ENCODE measurements at places on chromosomes 12 and 14.

- no peak for DNase-seq
These were observed 43.2 kb upstream of the EML1 start for GRCh38 chr14:99749763-99750715.

- no peak for DNase-seq
These were observed 157.0 kb upstream of the RMST start for GRCh38 chr12:97305651-97306050.

GRCh38 chr12:25155022-25155576, 39.9 kb downstream of the DNAI7 start:
- DNase-seq, result no peak

DNA sequence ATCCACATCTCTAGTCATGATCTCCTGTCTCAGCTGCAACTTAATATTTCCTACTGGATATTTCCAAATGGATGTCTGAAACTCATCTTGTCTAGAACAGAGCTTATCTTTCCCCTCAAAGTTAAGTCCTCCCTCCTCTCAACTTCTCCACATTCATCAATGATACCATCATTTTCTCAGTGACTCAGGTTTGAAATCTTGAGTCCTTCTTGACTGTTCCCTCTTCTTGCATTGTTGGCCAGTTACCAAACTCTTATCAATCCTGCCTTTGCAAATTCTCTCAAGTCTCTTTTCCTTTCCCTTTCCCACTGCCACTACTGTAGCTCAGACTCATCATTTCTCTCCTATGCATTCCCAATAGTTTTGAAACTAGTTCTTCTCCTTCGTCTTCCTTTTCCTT, 14.3 kb upstream of the CHURC1 start:
- DNase-seq, result no peak

DNA sequence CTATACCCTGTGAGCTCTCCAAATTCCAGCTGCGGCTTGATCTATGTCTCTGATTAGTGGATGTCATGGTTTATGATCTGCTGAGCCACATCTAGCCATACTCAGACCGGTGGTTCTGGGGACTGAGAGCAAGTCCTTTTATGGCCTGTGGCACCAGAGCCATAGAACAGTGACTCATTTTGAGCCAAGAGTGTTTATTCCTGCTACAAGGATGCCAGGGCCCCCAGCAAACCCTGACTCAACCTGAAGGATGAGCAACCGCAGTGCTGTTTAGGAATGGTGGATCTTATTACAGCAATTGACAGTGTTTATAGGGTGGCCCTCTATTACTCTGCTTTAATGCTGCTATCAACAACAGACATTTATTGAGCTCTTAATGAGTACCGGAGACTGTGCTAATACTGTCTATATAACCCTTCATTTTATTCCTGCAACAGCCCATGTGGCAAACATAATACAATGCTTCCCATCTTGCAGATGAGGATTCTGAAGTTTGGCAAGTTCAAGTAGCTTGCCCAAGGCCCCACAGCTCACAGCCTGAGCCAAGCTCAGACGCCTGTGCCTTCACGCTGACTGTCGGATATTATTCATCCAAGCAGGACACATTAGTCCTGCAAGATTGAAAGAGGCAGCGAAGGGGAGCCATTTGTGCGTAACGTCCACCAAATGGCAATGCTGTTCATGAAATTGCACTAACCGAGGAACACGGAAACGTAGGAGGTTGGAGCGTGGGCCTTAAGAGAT, 273.6 kb upstream of the PWP1 start:
- no peak for DNase-seq

DNA sequence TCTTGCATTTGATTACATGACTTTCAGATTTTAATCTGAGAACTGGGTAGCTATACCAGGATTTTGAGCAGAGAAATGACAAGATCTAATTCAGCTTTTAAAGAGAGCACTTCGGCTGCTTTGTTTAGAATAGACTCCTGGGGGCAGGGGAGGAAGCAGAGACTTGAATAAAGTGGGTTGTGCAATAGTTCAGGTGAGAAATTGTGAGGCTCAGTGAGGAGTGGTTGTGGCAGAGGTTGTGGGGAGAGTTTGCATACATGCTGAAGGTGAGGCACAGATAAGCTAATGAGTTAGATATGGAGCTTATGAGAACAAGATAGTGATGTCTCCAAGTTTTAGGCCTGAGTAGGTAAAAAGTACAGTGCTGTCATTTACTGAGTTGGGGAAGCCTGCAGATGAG, 281.4 kb downstream of the FLRT2 start:
- DNase-seq, result no peak

DNA sequence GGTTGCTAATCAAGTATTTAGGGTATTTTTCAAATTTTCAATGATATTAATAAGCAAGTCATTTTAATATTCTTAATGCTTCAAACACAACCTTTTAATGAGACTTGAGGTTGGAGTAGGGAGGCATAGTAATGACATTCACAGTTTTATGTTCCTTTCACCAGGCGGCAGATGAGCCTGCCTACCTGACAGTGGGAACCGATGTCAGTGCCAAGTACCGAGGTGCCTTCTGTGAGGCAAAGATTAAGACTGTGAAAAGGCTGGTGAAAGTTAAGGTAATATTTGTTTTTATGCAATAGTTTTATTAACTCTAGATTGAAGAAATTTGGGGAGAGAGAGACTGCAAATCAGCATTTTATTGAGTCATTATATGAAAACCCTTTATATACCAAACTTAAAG, 3.1 kb downstream of the ARID4A start:
- no peak for DNase-seq

DNA sequence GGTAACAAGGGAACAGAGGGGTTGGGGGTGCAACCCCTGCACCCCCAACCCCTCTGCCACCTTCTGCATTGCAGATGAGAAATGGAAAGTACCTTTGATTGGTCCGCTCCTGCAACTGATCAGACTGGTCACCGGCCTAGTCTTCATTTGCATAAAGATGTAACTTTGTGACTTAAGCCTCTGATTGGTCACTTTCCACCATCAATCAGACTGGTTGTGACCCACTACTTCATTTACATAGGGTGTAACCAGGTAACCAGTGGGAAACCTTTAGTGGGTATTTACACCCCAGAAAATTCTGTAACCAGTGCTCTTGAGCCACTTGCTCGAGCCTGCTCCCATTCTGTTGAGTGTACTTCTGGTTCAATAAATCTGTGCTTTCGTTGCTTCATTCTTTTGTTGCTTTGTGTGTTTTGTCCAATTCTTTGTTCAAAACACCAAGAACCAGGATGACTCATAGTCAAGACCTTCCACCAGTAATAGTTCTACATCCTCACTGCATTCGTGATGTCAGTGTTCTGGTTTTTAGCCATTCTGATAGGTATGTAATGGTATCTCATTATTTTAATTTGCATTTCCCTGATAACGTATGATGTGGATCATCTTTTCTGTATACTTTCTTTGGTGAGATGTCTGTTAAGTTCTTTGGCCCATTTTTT, 30.8 kb downstream of the LEMD3 start:
- no peak for DNase-seq

- DNase-seq, result no peak
These were observed 8.6 kb downstream of the FNTB start for GRCh38 chr14:64995291-64995690.

DNA sequence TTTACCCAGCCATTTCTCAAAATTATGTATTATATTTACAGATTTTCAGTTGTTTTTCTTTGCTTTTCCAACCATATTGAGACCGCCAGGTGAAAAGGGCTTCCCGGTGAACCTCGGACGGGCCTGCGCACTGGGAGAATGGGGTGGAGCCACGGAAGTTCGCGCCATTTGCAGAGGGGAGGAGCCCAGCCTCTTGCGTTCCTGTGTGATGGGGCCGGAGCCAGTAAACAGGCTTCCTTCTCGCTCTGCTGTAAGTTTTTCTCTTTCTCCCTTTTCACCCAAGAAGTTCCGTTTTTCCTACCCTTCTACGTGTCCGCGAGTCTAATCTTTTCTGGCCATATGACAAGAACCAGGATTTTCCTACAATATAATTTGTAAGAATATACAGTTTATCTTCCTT, 1108.8 kb upstream of the SEL1L start:
- no peak for DNase-seq

DNA sequence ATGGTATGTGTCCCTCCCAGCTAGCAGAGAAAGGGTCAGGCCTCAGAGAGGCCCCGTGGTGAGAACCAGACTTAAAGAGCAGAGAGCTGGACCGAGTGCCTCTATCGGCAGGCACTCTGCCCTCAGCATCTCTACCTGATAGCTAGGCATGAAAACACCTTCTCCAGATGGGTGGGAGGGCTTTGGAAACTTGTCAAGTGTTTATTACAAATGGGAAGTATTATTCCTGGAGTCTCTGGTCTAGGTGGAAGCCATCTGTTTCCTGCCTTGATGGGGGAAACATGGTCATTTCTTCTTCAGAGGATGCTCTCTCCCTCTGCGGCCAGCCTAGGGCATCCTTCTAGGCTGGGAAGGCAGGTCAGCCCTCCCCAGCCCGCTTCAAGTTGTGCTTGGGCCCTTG, 2.3 kb downstream of the TMEM63C start:
- no peak for DNase-seq

- no peak for DNase-seq
These were observed at the start of gene ZNF705A for GRCh38 chr12:8156845-8157244. TSS of gene ZNF705A (plus strand) at chr12:8157015. CDS start at chr12:8172626, 15,611 bp downstream.

- DNase-seq, result no peak
These were observed 66.0 kb downstream of the TC2N start for GRCh38 chr14:91801358-91801757.

DNA sequence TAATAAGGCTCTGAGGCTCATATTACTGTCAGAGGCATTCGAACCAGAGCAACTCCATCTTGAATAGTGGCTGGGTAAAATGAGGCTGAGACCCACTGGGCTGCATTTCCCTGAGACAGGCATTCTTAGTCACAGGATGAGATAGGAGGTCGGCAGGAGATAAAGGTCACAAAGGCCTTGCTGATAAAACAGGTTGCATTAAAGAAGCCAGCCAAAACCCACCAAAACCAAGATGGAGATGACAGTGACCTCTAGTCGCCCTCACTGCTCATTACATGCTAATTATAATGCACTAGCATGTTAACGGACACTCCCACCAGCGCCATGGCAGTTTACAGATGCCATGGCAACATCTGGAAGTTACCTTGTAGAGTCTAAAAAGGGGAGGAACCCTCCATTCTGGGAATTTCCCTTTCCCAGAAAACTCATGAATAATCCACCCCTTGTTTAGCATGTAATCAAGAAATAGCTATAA, 18.1 kb upstream of the PRICKLE1 start:
- no peak for DNase-seq

- DNase-seq, result no peak
These were observed 43.3 kb downstream of the ADCK1 start for GRCh38 chr14:77843195-77843594.

DNA sequence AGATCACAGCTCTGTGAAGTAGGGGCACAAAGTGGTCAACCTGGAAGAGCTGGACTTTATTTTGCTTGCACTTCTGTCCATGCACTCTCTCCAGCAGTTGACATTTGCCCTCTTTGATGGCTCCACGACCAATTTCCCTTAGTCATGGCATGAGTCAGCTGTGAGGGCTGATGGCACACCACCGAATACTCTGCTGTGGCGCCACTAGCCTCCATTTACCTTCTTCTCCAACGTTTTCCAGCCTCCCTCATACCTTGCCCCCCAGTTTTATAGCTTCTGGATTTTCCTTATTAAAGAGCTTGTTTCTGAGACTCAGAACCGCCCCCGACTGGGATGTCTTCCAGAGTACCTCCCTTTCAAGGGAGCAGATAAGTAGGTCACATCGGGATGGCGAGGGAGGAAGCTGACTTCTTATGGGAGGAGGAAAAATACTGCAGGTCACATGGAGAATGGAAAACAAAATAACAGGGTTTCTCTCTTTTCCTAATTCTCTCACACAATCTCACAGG, 17.6 kb downstream of the NINJ2 start:
- DNase-seq, result peak; percentile 56

DNA sequence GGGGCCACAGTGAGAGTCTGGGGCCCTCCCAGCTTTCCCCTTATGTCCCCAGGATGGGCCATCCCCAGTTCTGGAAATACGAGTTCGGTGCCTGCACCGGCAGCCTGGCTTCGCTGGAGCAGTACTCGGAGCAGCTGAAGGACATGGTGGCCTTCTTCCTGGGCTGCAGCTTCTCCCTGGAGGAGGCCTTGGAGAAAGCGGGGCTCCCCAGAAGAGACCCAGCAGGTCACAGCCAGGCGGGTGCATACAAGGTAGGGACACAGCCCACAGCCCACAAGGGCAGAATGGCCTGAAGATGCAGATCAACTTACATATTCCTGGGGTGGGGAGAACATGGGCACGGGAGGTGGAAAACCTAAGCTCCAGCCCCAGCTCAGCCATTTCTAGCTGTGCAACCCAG, 56.1 kb downstream of the DGLUCY start:
- peak; percentile 39 for DNase-seq

GRCh38 chr14:46686652-46687051, 35.1 kb upstream of the RPL10L start:
- DNase-seq, result no peak

- no peak for DNase-seq
These were observed 9.2 kb downstream of the EXOC3L4 start for GRCh38 chr14:103103461-103104388.
